ENCODE measurements at places on chromosomes 12 and 14. TPM values are rescaled to one million over a fixed set of nuclear protein-coding genes. Genes with fewer than 3 reads are reported as not detected.

GRCh38 chr12:5232826-5233500 is 189.3 kb downstream of the KCNA5 start:
- no peak overlapping the region for H3K4me3 ChIP-seq
- no peaks in the 10 kb centered on the region for H3K36me3 ChIP-seq
- H3K27ac ChIP-seq, result no peak overlapping the region
- H3K4me1 ChIP-seq, result no peaks in the 10 kb centered on the region
- DNase-seq, result no peak

GRCh38 chr14:101056446-101056845 is 152.9 kb upstream of the RTL1 start:
- no peaks in the 10 kb centered on the region for H3K36me3 ChIP-seq
- H3K4me1 ChIP-seq, result no peaks in the 10 kb centered on the region
- H3K27ac ChIP-seq, result no peak overlapping the region
- H3K4me3 ChIP-seq, result no peak overlapping the region

The RNF212B gene
- polyA plus RNA-seq, result not detected

DNA sequence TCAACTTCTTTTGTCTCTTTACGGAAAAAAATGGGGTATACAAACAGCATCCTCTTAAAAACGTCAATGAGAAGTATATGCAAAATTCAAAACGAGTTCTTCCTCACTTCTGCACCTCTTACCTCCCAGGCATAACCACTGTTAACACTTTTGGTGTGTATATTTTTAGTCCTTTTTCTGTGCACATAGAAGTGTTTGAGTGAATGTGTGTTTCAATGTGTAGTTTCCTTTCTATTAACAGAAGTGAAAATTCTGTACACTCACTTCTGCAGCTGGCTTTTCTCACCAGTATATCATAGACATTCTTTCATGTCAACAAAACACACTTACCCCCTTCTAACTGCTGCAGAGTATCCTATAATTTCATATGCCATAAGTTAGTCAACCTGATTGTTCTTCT is 5.4 kb downstream of the UBR7 start:
- DNase-seq, result no peak
- H3K36me3 ChIP-seq, result peaks cover 16% of the 10 kb centered on the region
- H3K27me3 ChIP-seq, result peaks cover 2% of the 10 kb centered on the region

The RASSF9 gene
- polyA plus RNA-seq, result not detected
